Prostate gland (tissue), 2 donors: ENCODE measurements at places on chromosomes 3 and 15.

GRCh38 chr3:71906976-71907375, 122.0 kb upstream of the PROK2 start:
- no peaks in the 10 kb centered on the region for H3K27me3 ChIP-seq
- DNase-seq: no peak
- H3K27ac ChIP-seq: no peak overlapping the region

- no peaks in the 10 kb centered on the region for H3K27me3 ChIP-seq
- DNase-seq: no peak
- H3K27ac ChIP-seq: no peak overlapping the region
- H3K36me3 ChIP-seq: no peaks in the 10 kb centered on the region
- no peak overlapping the region for H3K4me3 ChIP-seq
Observed at GRCh38 chr3:31364711-31365110, 168.0 kb upstream of the STT3B start.

DNA sequence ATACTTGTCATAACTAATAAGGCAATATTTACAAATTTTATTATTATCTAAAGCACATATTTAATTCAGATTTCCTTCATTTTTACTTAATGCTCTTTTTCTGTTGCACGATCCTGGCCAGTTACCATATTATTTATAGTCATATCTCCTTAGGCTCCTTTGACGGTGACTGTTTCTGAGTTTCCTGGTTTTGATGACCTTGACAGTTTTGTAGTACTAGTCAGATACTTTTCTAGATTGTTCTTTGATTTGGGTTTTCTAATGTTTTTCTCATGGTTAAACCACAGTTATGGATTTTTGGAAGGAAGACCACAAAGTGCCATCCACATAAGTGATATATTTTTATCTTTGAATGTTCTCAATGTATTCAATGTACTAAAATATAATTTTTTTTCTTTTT, 171.0 kb upstream of the NANOGP8 start:
- H3K4me3 ChIP-seq: no peak overlapping the region
- no peaks in the 10 kb centered on the region for H3K36me3 ChIP-seq
- H3K27ac ChIP-seq: no peak overlapping the region
- DNase-seq: no peak
- H3K4me1 ChIP-seq: no peaks in the 10 kb centered on the region
- H3K27me3 ChIP-seq: no peaks in the 10 kb centered on the region

- peaks cover 4% of the 10 kb centered on the region for H3K4me1 ChIP-seq
- H3K4me3 ChIP-seq: no peak overlapping the region
- no peak overlapping the region for H3K27ac ChIP-seq
Observed at GRCh38 chr3:195099951-195100785, 170.8 kb downstream of the XXYLT1 start.

GRCh38 chr15:74316141-74316540, 51.3 kb downstream of the CYP11A1 start:
- H3K27ac ChIP-seq: no peak overlapping the region
- H3K27me3 ChIP-seq: no peaks in the 10 kb centered on the region
- no peak for DNase-seq
- H3K4me3 ChIP-seq: no peak overlapping the region

- no peak overlapping the region for H3K4me3 ChIP-seq
- no peak overlapping the region for H3K27ac ChIP-seq
- no peak for DNase-seq
- H3K36me3 ChIP-seq: no peaks in the 10 kb centered on the region
- H3K27me3 ChIP-seq: no peaks in the 10 kb centered on the region
Observed at GRCh38 chr3:138124188-138124587, 8.0 kb downstream of the A4GNT start.

DNA sequence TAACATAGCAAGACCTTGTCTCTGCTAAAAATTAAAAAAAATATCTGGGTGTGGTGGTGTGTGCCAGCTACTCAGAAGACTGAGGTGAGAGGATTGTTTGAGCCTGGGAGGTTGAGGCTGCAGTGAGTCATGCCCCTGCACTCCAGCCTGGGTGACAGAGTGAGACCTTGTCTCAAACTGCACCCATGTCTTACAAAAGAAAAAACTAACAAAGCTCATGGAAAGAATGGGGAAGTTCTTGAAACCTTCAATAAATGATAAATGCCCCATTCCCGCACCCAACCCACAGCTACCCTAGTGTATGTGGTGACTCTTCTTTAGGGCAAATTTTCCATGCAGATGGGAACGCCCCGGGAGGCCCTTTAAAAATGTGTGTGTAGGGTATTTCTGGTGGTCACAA, 28.3 kb downstream of the RPLP1 start:
- no peak overlapping the region for H3K4me3 ChIP-seq
- no peak overlapping the region for H3K27ac ChIP-seq
- H3K27me3 ChIP-seq: no peaks in the 10 kb centered on the region
- no peak for DNase-seq

DNA sequence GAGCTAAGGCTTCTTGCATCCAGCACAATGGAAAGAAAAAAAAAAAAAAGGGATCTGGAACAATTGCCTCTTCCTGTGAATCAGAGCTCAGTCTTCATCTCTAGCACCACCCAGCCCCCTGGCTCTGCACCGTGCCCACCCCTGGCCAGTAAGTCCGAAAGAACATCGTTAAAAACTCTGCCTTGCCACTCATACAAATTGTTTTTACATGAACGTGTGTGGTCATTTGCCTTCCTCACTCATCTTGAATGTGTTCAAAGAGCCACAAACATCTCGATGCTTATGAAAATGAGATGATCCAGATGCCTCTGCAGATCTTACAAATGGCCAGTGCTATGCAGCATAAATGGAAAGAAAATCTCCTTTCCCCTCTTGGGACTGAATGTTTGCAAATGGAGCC, 400.0 kb upstream of the PPP2R3A start:
- H3K4me3 ChIP-seq: no peak overlapping the region
- peaks cover 3% of the 10 kb centered on the region for H3K27me3 ChIP-seq
- H3K36me3 ChIP-seq: no peaks in the 10 kb centered on the region
- H3K4me1 ChIP-seq: no peaks in the 10 kb centered on the region
- no peak overlapping the region for H3K27ac ChIP-seq

DNA sequence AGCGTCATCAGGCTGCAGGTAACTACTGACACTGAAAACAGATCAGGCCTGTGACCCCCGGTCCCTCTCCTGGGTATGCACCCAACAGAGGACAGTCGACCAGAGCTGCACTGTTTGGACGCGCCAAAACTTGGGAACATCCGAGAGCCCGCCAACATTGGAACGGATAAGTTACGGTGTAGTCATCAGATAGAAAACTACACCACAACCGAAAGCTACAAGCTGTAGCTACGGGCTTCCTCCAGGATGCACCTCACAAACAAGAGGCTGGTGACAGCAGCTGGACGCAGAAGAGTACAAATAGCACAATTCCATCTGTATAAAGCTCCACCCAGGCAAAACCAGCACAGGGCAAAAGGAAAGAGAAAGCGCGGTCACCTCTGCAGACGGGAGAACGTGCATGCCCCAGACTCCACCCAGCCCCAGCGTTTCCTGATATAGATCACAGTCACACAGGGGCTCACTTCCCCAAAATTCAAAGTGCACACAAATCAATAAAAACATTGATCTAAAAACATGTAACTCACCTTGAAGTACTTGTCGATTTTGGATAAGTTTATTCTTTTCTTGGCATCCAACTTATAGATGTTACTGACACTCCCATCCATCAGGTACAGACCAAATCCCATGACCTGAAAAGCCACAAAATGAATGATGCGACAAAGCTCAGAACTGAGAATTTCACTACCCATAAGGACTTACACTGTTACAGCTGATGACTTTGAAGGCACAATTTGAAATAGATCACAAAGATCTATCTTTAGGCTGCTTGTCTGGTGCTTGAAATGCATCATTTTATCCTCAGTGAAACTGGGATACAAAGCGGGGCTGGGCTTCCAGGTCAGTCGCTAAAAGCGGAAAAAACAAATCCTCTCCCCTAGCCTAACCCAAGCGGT, 43.3 kb downstream of the CYFIP1 start:
- no peak overlapping the region for H3K27ac ChIP-seq
- H3K4me1 ChIP-seq: no peaks in the 10 kb centered on the region
- H3K4me3 ChIP-seq: no peak overlapping the region
- DNase-seq: no peak
- no peaks in the 10 kb centered on the region for H3K27me3 ChIP-seq

GRCh38 chr15:96992817-96993216, 662.3 kb downstream of the NR2F2 start:
- H3K27me3 ChIP-seq: no peaks in the 10 kb centered on the region
- no peak overlapping the region for H3K4me3 ChIP-seq
- no peaks in the 10 kb centered on the region for H3K4me1 ChIP-seq
- no peaks in the 10 kb centered on the region for H3K36me3 ChIP-seq

GRCh38 chr3:39150803-39151631, 2.4 kb downstream of the CSRNP1 start:
- peak overlapping the region; percentile 100 for H3K27ac ChIP-seq
- DNase-seq: peak; percentile 71
- peaks cover 35% of the 10 kb centered on the region for H3K4me1 ChIP-seq
- peak overlapping the region; percentile 97 for H3K4me3 ChIP-seq
